Left lung (tissue), 14 donors: ENCODE measurements at places on chromosomes 4 and X. TPM values are rescaled to one million over a fixed set of nuclear protein-coding genes. Genes with fewer than 3 reads are reported as not detected.

DNA sequence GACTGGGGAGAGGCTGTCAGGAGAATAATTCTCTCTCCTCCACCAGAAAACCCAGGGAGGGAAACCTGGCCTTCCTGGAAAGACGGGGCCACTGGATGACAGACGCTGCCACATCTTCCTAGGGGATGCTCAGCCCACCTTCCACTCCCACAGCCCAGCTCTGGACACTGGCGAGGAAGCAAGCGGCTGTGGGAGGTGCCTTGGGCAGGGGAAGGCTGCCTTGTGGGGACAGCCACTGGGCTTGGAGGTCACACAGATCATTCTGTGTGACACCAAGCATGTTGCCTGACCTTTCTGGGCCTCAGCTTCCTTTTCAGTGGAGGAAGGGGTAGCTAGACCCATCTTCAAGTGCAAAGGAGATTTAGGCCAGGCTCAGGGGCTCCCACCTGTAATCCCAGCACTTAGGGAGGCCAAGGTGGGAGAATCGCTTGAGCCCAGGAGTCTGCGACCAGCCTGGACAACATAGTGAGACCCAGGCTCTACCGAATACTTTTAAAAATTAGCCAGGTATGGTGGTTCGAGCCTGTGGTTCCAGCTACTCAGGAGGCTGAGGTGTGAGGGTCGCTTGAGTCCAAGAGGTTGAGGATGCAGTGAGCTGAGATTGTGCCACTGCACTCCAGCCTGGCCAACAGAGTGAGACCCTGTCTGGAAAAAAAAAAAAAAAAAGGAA is 9.8 kb upstream of the MSX1 start:
- DNase-seq, result no peak

- DNase-seq, result no peak
These were observed 27.9 kb downstream of the TEC start for GRCh38 chr4:48241731-48242130.

The PITX2 gene
- not detected for total RNA-seq

GRCh38 chrX:70054391-70054790 is 4.7 kb upstream of the AWAT2 start:
- no peak for DNase-seq

DNA sequence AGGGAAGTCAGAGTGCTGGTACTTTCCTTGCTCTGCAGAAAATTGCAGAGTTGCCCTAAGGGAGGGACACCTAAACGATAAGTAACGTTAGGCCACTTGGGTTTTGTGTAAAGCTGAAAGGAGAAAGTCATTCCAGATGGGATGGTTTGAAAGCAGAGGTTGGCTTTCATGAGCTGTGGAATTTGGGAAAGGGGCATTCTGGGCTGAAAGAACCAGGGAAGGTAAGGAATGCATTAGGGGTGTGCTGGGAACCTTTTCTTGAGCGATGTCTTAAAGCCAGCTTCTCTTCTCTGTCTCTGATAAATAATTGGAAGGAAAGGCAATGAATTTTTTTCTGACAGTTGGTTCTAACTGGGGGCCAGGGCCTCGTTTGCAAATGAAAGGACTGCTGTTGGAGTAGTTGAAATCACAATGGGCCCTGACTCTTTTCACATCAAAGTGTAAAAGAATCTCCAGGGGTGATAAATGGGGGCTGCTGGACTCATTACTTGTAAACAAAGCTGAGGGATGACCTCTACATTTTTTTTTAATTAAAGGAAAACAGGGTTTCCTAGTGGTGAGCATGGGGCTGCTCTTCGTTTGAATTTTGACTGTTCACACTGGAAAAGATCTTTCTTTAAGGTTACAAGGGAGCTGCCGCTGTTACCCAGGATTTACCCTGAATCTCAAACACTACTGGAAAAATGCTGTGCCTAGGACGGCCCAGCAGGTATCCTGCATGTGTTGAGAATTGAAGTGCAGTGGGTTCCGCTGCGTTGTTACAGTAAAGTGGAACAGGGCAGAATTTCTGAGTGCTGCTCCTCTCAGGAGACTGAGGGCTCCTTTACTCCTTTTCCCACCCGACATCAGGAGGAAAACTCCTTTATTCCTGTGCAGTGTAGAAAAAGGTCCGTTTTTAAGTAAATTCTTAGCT is 25.0 kb downstream of the AFF1 start:
- DNase-seq, result no peak

The SSX4 gene
- total RNA-seq, result not detected

The RASGEF1B gene
- 34.7 TPM for total RNA-seq

The GSX2 gene
- not detected for total RNA-seq

GRCh38 chrX:133645256-133645655 is 230.0 kb upstream of the GPC4 start:
- DNase-seq, result no peak

The PAGE2 gene
- not detected for total RNA-seq

DNA sequence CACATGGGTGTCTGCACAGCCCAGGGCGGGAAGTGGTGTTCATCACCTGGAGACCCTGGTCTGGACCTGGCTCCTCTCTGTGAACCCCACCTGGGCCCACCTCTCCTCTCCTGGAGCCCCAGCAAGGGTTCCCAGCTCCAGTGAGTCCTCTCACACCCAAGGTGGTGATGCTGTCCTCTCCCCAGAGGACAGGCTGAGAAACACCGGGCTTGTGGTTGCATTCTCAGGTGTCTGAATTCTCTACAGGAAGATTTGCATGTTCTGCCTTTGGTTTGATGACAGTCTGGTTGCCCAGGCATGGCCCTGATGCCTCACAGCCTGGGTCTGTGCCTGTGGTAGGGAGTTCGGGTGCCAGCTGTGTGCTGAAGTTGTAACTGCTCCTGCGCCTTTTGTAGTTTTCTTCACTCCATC is 3.8 kb downstream of the MAEA start:
- no peak for DNase-seq

DNA sequence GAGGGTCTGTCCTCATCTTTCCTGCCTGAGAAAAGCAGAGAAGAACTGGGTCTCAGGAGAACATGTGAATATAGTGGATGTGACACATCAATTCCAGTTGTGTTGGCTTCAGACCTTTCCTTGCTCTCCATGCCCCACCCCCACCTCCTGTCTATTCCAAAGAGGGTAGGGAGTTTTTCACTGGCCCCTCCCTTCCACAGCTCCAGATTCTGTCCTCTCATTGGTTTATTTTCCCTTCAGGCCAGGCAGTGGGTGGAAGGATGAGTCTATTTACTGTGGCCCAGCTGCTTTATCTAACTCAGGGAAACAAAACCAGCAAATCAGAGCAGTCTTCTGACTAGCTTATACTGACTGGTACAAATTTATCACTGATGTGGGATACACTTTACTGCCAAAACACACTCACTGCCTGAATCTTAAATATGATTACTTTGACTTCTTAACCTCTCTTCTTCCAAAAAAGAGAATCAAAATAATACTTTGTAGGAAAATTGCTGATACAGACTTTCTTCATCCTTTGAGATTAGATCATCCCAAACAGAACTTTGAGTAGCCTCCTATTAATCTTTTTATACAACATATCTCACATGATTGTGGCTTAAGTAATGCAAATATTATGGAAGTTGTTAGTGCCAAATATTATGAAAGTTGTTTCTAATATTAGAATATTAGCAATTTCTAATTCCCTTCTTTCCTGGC is 221.2 kb downstream of the MID1 start:
- no peak for DNase-seq

The PLAC8 gene
- total RNA-seq, result 48.7 TPM

The GABRA4 gene
- total RNA-seq, result not detected

DNA sequence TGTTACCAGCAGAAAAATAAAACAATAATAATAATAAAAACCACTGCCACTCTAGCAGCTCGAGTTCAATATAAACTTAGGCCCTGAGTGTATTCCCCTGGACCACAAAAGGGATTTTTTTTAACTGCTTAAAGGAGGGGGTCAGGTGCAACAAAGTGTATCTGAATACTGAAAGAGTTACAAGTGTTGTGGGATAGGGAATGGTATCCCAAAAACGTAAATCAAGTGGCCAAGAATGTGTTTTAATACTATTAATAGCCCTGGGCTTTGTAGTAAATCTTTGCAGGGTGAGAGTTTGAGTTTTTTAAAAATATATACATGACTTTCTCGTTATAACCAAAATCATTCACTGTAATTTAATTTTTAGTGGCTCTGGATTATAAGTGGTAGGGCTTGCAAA is 860.1 kb upstream of the INTU start:
- DNase-seq, result no peak

The PRKG2 gene
- 2.0 TPM for total RNA-seq

DNA sequence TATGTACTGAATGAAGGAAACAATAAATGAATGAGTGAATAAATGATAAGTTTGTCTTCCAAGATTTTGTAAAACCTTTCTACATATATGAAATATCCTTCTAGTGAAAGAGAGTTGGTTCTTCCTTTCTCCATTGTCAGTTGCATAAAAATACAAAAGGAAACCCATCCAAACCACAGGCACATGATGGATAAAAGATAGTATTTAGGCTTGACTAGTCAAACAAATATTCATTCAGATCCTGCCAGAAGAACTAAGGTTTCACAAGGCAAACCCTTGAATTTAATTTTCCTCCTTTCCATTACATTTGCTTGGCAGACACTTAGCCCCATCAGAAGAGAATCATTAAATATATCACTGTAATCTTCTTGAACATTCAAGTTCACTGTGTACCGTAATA is 208.4 kb downstream of the COL25A1 start:
- no peak for DNase-seq
